ENCODE measurements at places on chromosomes 4 and X.

- no peak for DNase-seq
Measured at GRCh38 chr4:165506849-165507248, 128.0 kb downstream of the CPE start.

GRCh38 chr4:1409491-1410425, 3.5 kb upstream of the NKX1-1 start:
- no peak for DNase-seq

DNA sequence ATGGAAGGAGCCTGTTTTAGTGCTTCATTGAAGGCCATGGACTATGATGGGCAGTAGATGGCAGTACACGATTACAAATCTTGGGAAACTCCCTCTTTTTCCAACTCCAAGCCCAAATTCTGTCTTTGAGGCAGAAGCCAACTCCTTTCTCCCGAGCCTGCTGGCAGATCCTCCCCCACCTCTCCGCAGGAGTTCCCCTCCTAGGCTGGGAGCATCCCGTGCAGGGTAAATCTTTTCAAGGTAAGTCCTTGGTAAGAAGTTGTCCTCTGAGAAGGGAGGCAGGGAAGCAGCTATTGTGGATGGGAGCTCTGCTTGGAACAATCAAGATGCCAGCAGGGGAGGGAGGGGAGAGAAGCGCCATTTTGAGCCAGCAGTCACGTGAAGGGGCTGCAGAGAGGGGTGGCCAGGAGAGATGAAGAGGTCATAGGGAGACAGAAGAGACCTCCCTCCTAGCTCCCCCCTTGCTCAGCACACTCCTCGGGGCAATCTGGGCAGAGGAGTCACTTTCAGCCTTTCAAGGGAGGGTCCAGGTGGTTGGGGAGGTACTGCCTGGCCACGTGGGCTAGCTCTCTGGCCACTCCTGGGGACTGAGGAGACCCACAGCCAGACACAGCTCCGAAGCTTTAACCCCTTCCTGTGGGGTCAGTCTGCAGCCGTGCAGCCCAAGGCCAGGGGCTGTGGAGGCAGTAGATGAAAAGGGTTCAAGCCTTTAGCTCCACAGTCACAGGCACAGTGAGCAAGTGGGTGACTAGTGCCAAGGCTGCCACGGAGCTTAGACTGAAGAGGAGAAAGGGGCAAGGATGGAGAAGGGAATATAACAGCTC, 9.6 kb downstream of the CC2D2A start:
- peak; percentile 75 for DNase-seq

DNA sequence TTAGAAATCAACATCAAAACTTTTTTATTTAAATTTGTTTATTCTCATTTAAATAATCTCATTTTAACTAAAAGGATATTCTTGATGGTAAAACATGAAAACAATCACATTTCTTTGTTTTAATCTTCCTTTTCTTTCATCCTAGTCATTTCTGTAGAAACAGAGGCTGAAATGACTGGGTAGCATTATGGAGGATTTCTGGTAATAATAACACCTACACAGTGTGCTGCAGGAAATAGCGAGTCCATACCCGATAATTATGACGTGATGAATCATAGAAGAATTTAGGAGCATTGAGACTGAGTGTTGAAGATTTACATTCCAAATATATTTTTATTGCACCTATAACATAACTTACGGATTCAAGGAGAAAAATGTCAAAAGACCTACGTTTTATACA, 31.4 kb upstream of the BBS12 start:
- no peak for DNase-seq

GRCh38 chr4:42390622-42391354, 6.5 kb upstream of the SHISA3 start:
- no peak for DNase-seq

GRCh38 chrX:84186603-84187532, 1.1 kb downstream of the RPS6KA6 start:
- no peak for DNase-seq

GRCh38 chr4:14583331-14583730, 418.9 kb upstream of the CPEB2 start:
- DNase-seq = no peak

DNA sequence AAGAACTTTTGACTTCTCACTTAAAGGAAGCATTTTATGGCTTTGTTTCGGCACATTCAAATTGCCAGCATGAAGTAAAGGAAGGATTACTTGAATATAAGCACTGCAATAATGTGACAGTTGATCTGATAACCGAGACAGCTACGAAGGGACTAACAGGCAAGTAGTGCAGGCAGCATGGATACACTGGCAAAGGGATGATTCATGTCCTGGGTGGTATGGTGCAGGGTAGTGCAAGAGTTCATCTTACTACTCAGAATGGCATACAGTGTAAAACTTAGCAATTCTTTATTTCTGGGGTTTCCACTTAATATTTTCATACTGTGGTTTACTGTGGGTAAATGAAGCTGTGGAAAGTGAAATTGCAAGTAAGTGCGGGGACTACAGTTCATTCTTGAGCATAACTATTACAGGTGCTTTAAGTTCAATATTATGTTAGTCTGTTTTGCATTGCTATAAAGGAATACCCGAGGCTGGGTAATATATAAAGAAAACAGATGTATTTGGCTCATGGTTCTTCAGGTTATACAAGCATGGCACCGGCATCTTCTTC, 611.8 kb downstream of the SPOCK3 start:
- DNase-seq = no peak

DNA sequence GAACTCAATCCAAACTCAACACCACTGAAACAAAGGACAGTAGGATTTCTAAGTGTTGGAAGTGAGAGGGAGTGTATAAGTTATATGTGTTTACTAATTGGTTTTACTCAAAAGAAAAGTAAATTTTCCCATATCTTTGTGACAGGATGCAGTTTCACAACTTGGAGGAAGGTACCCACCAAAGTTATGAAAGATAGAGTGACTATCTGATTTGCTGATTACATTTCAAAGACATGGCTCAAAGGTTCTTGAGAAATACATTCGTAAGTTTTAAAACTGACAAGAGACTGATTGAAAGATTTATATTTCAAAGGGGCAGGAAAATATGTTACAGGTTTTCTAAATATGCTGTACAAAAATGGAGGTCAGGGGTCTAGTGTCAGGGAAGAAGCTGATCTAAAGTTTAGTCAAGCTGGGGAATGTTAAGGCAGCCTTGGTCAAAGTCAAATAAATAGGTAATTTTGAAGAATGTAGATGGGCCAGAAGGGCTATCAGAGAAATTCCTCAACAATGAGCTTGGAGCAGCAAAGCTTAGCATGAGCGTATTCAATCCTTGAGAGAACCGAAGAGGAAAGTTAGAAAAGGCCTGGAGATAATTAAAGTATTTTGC, 9.7 kb upstream of the COMMD8 start:
- DNase-seq = no peak

DNA sequence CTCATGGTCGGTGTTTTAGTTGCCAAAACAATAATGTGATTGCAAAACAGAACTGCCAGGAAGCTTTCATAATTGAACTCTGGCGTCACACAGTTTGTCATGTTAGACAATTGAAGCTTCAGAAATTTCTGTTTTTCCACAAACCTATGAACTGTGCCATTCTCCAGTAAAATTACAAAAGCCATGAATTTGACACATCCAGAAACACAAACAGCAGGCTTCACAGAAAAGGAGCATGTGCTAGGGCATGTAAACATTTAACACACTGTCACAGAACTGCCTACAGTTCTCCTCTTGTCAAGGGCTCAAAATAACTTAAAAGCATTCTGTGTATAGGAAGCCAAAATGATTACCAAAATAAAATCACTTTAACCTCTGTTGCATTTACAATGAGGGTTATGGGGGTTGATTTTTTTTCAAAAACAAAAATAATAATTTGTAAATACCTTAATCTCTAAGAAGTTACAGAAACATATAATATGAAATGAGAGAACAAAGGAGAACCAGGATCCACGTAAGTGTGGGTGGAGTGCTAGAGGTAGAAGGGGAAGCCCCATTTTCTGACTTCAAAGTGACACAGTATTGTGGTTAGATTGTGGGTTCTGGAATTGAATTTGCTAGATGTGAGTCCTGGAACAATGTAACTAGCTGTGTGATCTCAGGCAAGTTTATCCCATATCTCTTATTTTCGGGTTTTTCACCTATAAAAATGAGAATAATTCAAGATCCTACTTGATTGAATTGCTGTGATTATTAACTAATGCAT, 295.0 kb downstream of the CENPC start:
- DNase-seq = no peak

- DNase-seq = no peak
Measured at GRCh38 chr4:108979759-108980158, 216.9 kb upstream of the ETNPPL start.

- peak; percentile 16 for DNase-seq
Measured at GRCh38 chrX:103254171-103254824, 657 bp downstream of the TCEAL8 start.

DNA sequence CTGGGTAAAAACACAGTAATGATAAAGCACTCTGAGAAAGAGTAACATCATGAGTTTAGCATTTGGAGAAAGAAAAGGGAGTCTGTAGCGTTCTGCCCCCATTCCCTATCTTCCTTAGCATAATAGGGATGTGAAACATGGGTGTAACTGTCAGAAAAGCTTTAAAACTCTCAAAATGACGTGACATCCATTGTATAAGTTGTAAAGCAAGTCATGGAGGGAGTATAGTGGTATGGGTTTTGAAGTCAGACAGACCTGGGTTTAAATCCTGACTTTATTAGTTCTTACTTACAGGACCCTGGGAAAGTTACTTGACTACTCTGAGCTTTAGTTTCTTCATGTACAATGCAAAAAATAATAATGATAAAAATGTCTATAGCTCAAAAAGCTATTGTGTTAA, 17.1 kb downstream of the FBXO8 start:
- DNase-seq = no peak

DNA sequence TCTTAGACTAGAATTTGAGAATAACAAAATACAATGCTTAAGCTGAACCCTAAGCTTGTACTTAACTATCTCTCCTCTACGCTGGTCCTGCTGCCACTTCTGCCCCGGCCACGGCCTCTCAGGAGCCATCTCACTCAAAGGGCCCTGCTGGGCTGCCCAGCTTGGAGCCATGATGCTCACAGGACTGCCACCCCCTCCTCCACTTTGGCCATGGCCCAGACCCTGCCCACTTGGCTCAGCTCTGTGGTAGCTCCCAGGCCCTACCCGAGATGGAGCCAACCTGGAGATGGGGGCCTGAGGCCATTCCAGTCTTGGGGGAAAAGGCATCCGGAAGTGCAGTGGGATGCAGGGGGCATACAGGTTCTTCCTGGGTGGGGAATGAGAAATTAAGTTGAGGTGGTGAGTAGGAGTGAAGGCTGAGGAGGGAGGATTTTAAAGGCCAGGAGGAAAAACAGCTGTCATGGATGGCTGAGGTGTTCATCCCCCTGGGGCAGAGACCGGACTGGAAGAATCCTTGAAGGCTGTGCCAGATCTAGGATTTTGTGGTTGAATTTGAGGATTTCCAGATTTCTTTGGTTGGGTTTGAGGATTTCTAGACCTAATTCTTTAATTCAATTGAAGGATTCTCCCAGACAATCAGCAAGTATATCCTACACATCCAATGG, 824 bp downstream of the SASH3 start:
- DNase-seq = no peak

GRCh38 chr4:150950657-150951288, 64.3 kb downstream of the LRBA start:
- no peak for DNase-seq

- no peak for DNase-seq
Measured at GRCh38 chr4:1210971-1211370, 38.0 kb downstream of the CTBP1 start.

DNA sequence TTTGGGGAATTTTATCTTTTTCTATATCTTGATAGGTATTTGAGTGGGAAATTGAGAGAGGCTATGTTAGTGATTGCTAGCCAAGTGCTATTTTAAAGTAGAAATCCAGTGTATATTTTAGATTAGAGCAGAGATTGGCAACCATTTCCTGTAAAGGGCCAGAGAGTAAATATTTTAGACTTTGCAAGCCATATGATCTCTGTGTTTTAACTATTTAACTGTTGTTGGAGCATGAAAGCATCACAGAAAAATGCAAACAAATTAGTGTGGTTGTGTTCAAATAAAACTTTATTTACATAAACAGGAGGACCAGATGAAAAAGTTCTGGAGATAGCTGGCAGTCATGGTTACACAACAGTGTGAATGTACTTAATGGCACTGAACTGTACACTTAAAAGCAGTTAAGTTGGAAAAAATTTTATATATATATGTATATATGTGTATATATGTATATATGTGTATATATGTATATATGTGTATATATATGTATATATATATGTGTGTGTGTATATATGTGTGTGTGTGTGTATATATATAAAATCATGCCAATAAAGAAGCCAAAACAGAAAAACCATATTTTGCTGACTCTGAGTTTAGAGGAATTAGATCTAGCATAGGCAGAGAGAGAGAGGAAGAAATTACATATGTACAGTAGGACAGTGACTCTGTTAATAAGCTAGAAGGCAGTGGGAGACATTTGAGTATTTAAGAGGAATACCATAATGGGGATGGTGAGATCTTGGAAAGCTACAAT, 83.4 kb downstream of the TMEM164 start:
- DNase-seq = no peak

GRCh38 chr4:139735381-139736273, 70.0 kb downstream of the MGST2 start:
- DNase-seq = no peak

GRCh38 chr4:102449751-102450352, 51.3 kb upstream of the NFKB1 start:
- DNase-seq = peak; percentile 48

- DNase-seq = no peak
Measured at GRCh38 chrX:23845351-23845817, 62.4 kb downstream of the APOO start.

GRCh38 chr4:52883183-52883621, 21.1 kb downstream of the RASL11B start:
- no peak for DNase-seq

GRCh38 chrX:134671294-134671693, 13.0 kb upstream of the PLAC1 start:
- DNase-seq = no peak

DNA sequence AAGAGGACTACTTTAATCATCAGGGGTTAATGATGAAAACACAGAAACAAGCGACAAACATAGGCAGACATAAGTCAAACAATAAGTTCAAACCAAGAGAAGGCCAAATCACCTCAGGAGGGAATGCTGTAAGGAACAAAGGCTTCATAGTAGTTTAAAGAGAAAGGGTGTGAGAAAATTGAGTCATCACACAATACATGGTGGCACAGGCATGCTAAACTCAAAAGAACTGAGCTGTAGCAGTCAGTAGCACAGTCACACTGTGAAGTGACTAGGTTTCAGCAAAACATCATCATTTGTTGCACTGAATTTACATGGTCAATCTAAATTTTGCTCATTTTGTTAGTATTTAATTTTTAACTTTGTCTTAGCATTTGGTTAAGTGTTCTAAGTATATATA, 24.2 kb downstream of the SMC1A start:
- no peak for DNase-seq

Data from NCI-H1694 treated with DMSO at 0.1 percent for 48 hours (cell line).